ENCODE measurements at places on chromosomes 2 and 18.

DNA sequence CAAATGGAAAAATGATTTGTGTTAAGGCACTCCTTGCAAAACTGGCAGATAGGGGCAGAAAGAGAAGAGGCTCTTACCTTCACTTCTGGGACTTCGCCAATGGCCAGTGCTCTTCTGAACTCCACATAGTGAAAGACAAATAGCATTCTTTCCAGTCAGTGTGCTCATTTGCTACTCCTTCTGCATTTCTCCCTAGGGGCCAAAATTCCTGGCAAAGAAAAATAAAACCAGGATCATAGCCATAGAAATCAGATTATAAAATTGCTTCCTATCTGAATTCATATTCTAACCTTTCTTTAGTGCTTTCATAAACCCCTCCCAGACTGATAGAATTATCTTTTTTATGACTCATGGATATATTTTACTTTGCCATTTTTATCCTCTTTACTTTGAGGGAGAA lies 56.9 kb upstream of the PELI1 start:
- DNase-seq = no peak

- no peak for DNase-seq
These were observed 168.1 kb downstream of the NRXN1 start for GRCh38 chr2:50863856-50864255.

DNA sequence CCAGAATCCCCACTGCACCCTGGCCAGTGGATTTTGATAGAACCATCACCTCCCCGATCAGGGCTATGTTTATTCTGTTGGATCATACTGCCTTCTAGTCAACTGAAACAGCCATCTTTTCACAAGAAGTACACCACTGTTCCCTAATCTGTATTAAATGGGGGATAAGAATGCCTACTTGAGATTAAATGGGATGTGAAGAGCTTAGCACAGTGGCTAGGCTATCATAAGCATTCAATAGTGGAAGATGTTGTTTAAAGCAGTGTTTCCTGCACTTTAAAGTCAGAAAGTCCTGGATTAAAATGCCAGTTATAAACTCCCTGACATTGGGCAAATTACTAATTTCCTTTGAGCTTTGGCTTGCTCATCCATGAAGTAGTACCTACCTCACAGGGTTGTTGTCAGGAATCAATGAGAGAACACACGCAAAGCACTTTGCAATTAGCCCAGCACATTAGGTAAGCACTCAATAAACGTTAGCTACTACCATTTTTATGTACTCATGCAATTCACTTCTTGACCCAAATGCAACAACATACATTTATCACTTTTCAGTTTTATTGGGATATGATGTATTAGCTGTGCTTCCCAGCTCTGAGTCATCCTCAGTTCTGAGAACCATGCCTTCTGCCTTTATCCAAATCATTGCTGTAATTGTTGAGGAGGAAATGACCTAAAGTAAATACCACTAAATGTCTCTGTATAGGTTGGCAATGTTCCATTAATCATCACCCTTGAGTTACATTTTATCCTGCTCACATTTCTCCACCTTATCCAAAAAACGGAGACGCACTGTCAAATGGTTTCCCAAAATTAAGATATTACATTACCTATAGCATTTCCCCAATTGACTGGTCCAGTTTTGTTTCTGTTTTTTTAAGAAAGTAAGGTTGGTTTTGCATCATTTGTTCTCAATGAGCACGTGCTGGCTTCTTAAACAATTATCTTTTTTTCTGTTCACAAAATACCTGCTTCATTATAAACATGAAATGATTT lies 2.1 kb downstream of the TMEM247 start:
- no peak for DNase-seq

GRCh38 chr2:105427485-105427884 lies 28.6 kb upstream of the FHL2 start:
- DNase-seq = no peak

DNA sequence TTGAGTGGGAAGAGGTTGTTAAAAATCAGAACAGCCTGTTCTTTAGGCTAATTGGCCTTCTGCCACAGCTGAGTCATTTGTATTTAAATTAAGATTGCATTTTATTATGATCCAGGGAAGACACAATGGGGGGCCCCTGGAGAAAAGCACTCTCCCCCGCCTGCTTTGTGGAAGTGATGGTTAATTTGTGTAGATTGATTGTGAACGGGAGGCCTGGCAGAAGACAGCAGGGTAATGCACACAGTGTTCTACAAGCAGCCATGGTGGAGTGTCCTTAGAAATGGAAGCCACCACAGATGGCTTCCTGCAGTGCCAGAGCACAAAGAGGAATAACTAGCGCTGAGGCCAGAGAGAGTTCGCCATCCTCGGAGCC lies 19.6 kb downstream of the RAMP1 start:
- no peak for DNase-seq

DNA sequence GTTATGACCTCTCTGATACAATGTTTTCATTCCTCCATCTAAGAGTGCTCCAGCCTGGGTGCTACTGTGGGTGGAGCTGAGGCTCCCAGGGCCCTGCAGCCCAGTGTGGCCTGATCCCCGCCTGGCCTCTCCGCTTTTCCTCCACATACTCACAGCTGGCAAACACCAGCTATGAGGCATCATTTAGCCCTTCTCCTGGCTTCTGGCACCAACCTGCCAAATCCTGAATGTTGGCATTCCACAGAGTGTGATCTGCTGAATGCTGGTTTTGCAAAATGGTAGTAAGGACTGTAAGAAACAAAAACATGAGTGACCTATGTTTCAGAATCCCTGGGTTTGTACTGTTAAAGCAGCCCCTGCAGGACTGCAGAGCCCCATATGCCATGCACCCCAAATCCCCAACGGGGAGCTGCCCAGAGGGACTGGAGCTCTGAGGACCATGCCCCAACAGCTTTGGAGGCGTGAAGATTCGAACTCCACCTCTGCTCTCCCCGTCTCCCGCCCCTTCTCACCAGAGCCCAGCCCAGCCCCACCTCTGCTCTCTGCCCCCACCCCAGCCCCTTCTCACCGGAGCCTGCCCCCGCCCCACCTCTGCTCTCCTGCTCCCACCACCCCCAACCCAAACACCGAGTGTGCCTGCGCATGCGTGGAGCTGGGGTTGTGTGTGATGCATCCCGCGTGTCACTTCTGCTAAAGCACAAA lies 4.2 kb downstream of the SLC66A2 start:
- no peak for DNase-seq

DNA sequence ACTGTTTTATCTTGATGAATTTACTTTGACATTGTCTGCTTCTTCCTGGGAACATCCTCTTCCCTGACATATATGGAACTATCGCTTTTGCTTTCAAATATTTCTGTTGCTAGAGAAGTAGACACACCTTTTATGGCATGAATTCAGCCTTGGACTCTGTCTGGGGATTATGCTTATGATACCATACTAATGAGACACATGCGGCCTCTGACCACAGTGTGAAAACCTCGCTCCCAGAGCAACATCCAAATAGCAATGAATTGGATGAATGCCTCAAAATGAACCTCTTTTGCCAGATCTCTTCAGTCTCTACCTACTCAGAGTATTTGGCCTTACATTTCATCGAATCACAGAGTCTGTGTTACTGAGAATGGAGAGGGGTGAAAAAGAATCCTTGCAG lies 70.9 kb downstream of the PIEZO2 start:
- DNase-seq = no peak

DNA sequence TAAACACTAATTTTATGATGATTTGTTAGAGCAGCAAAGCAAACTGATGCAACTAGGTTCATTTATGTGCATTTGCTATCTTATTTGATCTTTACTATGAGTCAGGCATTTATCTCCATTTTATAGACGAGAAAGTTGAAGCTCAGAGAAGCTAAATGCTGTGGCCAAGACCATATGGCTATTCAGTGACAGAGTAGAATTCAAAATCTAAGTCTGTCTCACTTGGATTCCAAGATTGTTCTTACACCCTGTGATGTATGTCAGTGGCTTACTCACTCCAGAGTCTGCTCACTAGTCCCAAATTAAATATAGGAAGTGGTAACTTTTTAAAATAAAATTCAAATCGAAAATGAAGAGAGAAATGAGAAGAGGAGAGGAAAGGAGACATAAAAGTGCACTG lies 114.0 kb upstream of the DDX18 start:
- no peak for DNase-seq

- DNase-seq = no peak
These were observed 8.8 kb downstream of the PLCL1 start for GRCh38 chr2:197813093-197813787.

DNA sequence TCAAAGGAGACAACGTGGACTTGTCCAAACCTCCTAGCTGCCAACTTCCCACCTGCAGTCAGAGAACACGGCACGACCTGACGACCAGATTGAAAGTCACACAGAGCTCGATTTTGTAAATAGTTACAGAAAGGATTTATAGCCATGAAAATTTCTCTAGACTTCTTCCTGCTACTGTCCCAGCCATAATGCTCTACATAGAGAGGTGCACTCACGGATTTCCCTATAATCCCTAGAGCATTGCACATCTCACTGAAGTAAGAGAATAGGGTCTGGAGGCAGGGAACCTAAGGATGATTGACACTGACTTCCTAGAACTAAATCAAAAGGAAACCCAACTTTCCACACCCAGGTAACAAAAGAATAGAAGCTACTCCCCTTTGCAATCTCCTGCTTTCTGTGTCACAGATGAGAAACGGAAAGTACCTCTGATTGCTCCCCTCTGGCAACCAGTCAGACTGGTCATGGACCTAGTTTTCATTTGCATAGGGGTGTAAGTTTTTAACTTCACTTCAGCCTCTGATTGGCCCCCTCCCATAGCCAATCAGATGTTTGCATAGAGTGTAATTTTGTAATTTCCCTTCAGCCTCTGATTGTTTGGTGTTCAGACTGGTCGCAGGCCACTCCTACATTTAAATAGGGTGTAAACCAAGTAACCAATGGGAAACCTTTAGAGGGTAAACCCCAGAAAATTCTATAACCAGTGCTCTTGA lies 58.6 kb upstream of the FBXO11 start:
- no peak for DNase-seq

GRCh38 chr2:157333304-157334047 lies 7.9 kb upstream of the ERMN start:
- no peak for DNase-seq

GRCh38 chr2:158184001-158184400 lies 82.3 kb downstream of the UPP2 start:
- no peak for DNase-seq

GRCh38 chr2:36885605-36886004 lies 80.7 kb downstream of the STRN start:
- no peak for DNase-seq

DNA sequence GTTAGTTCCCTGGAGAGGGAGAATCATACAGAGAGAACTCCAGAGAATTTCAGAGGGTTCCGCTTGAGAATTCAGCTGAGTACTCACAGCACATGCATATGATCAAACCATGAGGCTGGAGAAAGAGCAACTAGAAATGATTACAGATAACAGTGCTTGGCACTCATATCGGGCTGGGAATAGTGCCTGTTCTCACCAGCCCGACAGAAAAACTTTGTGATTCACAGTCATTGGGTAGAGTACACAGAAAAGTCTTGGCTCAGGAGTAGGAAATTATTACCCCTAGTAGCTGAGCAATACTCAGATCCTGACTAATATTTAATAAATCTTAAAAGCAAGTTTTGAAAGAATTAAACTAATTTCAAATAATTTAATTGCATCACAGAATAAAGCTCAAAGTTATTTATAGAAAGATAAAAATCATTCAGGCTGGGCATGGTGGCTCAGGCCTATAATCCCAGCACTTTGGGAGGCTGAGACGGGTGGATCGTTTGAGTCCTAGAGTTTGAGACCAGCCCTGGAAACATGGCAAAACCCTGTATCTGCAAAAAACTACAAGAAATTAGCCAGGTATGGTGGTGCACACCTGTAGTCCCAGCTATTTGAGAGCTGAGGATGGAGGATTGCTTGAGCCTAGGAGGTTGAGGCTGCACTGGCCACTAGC lies 6.8 kb downstream of the WDPCP start:
- DNase-seq = no peak

DNA sequence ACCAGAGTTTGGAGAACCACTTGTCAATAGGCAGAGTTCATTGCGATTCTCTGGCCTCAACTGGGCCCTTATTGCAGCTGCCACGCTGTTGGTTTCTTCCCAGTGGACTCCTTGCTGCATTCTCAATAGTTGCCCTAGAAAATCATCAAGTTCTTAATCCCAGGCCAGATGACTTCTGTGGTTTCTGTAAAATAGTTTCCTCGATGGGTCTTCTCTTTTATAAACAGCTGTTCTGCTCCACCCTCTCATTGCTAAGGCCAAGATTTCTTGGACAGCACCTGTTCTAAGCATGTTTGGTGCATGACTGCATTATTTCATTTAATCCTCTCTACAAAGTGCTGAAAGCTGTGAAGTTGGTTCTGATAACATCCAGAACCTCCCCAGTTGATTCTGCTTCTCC lies 131.0 kb downstream of the BCL2L11 start:
- no peak for DNase-seq

DNA sequence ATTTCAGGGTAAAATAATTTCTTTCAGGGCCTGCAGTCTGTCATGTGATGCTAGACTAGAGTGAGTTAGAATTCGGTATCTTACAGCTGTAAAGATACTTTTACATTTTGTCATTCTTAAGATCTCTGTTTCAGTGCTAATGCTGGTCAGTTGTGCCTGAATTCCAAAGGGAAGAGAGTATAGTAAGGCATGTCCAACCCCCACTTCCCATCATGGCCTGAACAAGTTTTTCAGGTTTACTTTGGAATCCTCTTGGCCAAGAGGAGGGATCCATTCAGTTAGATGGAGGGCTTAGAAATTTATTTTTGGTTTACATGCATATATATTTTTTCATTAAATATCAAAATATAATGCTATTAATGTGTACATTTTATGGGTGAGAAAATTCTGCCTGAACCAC lies 596.6 kb downstream of the XIRP2 start:
- no peak for DNase-seq

DNA sequence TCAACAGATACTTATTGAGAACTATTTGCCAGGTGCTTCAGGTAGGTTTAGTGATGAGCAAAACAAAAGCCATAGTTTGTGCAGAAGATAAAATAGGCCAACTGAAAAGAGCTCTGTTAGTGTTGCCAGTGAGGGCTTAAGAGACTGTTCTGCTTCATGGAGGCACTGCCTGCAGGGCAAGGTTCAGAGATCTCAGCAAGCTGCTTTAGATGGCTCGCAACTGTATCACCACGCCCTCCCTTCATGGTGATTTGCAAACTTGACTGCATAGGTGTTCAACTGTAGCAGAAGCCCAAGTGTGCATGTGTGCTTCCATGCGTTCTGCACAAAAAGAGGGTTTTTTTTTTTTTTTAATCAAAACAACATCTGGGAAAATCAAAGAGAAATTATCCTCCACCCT lies 84.5 kb downstream of the RAPH1 start:
- no peak for DNase-seq
